ENCODE measurements at places on chromosomes 1 and 21. TPM values are rescaled to one million over a fixed set of nuclear protein-coding genes. Genes with fewer than 3 reads are reported as not detected.

SMCP gene
- not detected for total RNA-seq

JAM2 gene
- total RNA-seq, result 0.37 TPM

SLC44A3 gene
- total RNA-seq, result 0.37 TPM

ZNF684 gene
- 2.7 TPM for total RNA-seq

GUCA2B gene
- total RNA-seq, result not detected

SLAMF8 gene
- total RNA-seq, result not detected

PLEKHG5 gene
- total RNA-seq, result 0.37 TPM

Measured in subcutaneous preadipocyte (primary cell).